ENCODE measurements at places on chromosomes 16 and 17.

- no peak for DNase-seq
Measured at GRCh38 chr17:12789481-12790248, at the start of gene ARHGAP44. ARHGAP44 (plus strand) TSS chr17:12789498; CDS start chr17:12789839, 341 bp downstream.

GRCh38 chr17:67126983-67127382, 82.6 kb downstream of the CACNG1 start:
- no peak for DNase-seq

DNA sequence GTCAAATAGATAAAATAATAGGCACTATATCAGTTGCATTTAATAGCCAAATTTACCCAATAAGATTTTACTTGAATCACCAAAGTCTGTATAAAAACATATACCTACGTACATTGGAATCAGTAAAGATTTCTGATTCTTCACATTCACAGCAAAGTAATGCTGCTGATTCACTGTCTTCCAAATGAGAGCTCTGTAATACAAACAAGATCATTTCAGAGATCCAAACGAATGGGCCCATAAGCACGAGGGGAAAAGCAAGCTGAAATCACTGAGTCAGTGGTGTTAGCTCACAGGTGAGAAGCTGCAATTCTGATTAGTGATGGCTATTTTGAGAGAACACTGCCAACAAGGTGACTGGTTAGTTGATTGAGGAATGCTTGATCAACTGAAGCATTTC, 81.3 kb downstream of the SSH2 start:
- no peak for DNase-seq

- no peak for DNase-seq
Measured at GRCh38 chr16:22324787-22325597, 27.8 kb downstream of the POLR3E start.
